DMS79 (cell line): ENCODE measurements at places on chromosomes 2 and 18.
A peak's percentile ranks its signal among the peaks of the same experiment; 100 is the strongest.

DNA sequence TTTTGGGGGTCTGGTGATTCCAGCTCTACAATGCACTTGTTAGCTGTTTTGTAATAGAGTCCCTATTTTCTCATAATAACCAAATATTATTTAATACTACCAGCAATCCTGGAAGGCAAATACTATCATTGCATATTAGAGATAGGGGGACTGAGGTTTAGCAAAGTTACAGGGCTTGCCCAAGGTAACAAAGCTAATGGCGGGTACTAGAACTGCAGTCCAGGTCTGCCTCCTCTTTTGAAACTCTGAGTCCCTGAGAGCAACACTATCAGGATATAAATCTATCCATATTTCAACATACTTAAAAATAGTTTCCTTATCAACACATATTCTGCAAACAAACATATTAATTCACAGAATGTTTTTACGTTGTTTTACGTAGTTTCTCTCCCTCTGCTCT, 235.5 kb upstream of the ACVR2A start:
- DNase-seq, result no peak

GRCh38 chr2:61538920-61539520, 864 bp upstream of the XPO1 start:
- DNase-seq, result peak; percentile 76

DNA sequence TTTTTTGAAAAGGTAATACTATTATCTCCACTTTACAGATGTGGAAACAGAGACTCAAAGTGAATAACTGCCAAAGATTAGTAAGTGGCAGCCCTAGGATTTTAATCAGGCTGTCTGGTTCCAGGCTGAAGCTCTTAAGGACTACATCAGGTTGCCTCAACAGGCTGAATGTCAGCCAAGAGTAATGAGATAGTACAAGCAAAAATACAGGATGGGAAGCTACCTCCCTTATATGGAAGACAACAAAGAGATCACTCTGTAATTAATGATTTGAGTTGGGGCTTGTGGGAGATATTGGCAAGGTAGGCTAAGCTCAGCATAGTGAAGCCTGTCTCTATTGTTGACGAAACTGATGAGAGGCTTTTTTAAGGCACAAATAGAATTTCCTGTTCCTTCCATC, 323.1 kb downstream of the KCNJ3 start:
- DNase-seq, result no peak

- DNase-seq, result peak; percentile 5
Measured at GRCh38 chr2:42568401-42569115, at the start of gene MTA3. Gene MTA3, plus strand, starts transcription at chr2:42568632. Its CDS starts 114 bp downstream, at chr2:42568746.

- DNase-seq, result no peak
Measured at GRCh38 chr2:238924796-238925195, 76.9 kb downstream of the TWIST2 start.

DNA sequence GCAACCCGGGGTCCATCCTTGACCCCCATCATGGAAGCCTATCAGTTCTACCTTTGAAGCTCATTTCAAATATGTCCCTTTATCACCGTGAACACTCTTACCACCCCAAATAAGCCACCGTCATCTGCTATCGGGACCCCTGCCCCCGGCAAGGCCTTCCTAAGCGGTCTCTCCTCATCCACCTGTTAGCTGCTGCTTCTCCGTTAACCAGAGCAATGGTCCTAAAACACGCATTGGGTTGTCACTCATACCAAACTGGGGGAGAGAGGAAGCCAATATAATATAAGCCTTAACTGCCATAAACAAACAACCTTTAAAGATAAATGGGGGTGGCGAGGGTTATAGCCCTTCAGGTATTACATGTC, 680 bp downstream of the ASNSD1 start:
- DNase-seq, result no peak

DNA sequence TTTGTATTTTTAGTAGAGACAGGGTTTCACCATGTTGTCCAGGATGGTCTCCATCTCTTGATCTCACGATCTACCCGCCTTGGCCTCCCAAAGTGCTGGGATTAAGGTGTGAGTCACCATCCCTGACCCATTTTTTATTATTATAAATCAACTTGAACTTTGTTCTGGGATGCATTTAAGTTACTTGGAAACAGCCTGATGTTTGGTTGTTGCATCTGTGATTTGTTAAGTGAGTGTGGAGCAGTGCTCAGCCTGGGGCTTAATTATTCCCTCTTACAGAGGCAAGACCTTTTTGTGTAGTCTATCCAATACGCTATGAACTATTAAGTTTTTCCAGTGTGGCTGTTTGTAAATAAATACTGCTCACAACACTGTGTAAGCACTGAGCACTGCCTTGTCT, 32.6 kb downstream of the MTA3 start:
- DNase-seq, result no peak

DNA sequence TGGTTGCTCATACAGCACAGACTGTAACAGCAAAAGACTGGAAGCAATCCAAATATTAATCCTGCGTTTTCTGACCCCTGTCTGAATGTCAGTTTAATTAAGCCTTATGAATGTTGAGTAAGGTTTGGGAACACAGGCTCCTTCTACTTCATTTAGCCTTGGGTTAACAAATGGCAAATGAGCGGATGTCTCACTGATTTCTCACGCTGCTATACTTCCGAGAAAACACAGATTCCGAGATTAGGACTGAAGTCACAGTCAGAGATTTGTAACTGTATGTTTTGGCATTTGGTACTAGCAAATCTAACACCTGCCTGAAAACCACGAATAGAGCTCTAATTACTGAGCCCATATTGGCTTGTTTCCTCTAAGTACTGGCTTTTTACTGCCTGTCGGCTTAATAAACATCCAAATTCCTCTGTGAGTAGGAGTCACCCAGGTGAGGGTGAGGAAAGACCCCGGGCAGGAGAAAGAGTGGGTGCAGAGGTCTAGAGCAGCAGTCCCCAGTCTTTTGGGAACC, 10.6 kb downstream of the MC5R start:
- no peak for DNase-seq

- DNase-seq, result no peak
Measured at GRCh38 chr2:241976296-241976695, 106.8 kb downstream of the RTP5 start.

GRCh38 chr2:237026981-237027711, 58.5 kb upstream of the COPS8 start:
- DNase-seq, result peak; percentile 59

DNA sequence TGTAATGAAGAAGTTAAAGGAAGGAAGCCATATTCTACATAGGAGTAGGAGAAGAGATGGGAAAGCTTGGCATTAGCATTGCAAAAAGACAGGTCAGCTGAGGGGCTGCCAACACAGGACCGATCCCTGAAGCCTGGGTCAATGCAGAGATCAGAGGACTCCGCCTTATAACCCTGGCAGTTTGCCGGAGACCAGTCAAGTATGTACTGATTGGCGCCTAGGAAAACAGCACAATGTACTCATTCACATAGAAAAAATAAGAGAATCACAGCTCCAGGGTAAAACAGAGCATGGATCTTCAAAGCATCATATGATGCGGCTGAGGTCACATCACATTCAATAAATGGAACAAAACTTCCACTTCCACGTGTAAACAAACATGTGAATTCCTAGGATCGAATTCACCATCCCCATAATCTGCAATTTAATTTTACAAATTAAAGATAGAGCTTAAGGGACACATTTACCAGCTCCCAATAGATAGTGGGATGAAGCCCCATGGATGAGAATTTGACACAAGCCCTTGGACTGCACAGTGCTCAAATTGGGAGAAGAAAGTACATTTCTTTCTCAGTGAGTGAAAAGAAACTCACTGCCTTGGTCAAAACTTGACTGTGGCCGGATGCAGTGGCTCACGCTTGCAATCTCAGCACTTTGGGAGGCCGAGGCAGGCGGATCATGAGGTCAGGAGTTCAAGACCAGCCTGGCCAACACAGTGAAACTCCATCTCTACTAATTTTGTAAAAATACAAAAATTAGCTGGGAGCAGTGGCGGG, 135.0 kb upstream of the KLHL14 start:
- no peak for DNase-seq

DNA sequence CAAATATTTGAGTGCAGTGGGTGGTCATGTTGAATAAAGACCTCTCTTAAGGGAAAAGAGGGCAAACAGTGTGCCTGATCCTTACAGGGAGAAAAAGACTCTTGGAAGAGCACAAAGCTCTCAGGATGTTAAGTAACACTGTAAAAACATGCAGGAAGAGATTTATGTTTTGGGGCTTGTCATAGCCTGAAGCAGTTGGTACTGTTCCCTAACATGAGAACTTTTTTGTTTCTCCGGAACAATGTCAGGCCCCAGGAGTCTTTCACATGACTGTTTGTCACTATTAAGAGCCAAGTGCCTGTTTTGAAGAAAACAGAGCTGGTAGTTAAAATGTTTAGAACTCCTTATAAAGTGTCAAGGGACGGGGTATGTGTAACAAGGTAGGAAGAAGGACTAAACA, 83.7 kb upstream of the B3GNT2 start:
- DNase-seq, result no peak

DNA sequence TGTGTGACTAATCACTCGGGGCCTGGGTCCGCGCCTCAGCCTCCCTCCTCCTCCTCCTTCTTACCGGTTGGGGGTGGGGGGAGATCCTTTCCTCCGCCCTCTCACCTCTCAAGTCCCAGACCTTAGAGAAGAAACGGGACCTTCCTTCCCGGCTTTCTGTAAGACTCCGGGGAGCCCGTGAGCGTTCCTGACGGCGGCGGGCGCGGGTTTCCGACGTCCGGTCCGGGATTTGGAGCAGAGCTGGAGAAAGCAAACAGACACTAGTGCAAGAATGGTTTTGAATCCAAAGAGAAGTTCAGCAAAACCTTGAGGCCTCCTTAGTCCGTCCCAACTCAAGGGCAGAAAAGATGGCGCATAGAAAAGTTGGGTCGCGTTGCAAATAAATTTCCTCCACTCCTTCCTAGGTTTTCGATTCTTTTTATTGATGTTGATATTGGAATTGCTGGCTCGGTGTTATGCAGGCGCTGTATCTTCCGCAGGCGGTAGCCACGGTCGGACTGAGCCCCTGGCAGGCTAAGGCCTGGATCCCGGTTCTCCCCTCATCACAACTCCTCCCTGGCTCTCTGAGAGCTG, 2.0 kb downstream of the DLX1 start:
- DNase-seq, result no peak

DNA sequence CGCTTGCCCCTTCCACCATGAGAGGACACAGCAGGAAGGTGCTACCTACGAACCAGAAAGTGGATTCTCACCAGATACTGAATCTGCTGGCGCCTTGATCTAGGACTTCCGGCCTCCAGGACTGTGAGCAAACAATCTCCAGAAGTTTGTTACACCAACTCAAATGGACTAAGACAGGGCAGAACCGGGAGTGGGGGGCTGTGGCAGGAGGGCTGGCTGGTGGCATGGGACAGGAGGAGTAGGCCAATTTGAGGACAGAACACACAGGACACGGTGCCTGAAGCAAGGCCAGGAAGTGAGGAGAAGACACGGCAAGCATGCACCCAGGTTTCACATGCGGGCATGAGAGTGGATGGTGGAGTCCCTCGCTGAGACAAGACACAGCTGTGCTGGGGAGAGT, 40.1 kb downstream of the CRACDL start:
- DNase-seq, result no peak

DNA sequence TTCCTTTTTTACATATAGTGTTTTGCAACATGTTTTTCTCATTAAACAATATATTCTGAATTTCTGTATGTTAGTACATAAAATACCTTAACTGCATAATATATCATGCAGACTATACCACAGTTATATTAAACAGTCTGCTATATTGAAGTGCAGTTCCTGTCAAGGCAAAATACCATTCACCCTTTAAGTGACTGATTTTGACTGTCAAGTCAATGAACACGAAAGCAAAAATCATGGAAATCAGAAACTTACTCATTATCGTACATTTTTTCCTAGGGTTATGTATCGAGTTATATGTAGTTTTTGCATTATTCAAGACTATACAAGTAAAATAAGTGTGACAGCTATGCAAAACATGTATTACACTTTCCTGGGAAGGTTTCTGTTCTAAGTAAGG, 361.6 kb upstream of the MAP2 start:
- no peak for DNase-seq

DNA sequence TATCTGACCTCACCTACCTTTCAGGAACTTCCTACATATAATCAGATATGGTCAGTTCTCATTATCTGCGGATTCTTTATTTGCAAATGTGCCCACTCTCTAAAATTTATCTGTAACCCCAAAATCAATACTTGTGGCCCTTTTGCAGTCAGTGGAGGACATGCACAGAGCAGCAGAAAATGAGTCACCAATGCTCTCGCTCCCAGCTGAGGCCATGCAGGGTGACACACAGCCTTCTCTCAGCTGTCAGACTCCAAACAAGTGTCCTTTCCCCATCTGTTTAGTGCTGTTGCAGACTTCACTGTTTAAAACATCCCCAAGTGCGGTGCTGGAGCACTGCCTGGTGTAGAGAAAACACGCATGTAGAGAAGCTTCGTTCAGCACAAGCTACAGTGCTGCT, 171.9 kb upstream of the SALL3 start:
- no peak for DNase-seq

DNA sequence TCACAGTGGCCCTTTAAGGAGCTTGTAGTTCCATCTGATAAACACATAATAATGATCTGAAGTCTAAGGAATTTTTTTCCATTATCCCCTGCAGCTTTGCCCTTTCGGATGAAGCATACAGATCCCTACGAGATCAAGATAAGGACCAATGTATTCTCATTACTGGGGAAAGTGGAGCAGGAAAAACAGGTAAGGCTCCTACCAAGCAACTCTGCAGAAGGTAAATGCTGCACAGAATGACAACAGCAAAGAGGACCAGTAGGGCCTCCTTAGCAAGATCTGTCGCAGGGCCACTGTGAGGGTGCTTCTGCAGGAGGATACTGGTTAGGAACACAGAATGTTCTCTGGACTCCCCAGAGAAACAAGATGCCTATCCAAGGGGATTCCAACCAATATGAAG, 84.6 kb downstream of the MYO1B start:
- DNase-seq, result no peak

DNA sequence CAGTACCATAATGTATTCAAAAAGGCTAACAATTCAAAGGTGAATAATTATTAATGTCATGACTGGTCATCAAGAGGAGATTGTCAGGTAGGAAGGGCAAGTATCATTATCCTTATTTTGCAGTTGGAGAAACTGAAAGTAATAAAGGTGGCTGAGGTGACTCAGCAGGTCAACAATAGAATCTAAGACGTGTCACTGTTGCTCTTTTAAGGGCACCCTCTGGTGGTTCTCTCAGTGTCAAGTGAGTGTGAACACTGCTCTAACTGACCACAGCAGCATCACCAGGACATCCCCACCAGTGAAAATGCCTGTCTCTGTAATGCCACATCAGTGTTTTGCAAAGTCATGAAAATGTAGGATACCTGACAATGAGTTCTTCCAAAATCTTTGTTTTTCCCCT, 69.7 kb downstream of the DCC start:
- DNase-seq, result no peak

- DNase-seq, result no peak
Measured at GRCh38 chr2:71878626-71879508, 268.8 kb downstream of the CYP26B1 start.

GRCh38 chr18:66083078-66083477, 332.3 kb downstream of the CDH7 start:
- no peak for DNase-seq
